ENCODE measurements at places on chromosomes 11 and 22.

- DNase-seq: peak; percentile 90
Measured at GRCh38 chr22:47337161-47337621, 574.7 kb downstream of the TBC1D22A start.

DNA sequence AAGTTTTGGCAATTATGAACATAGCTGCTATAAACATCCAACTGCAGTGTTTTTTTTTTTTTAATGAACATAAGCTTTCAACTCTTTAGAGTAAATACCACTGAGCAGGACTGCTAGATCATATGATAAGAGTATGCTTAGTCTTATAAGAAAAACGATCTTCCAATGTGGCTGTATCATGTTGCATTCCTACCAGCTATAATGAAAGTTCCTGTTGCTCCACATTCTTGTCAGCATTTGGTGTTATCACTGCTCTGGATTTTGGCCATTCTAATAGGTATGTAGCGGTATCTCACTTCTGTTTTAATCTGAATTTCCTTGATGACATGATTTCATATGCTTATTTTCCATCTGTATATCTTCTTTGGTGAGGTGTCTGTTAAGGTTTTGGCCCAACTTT lies 50.4 kb downstream of the PDGFD start:
- no peak for DNase-seq

GRCh38 chr11:9253086-9253485 lies 12.1 kb downstream of the DENND5A start:
- no peak for DNase-seq

GRCh38 chr11:19234231-19234817 lies 6.4 kb downstream of the E2F8 start:
- no peak for DNase-seq

- DNase-seq: no peak
Measured at GRCh38 chr22:49141761-49142160, 685.9 kb downstream of the BRD1 start.

- no peak for DNase-seq
Measured at GRCh38 chr11:65767406-65767805, 13.4 kb downstream of the AP5B1 start.

- no peak for DNase-seq
Measured at GRCh38 chr22:29148826-29149225, 56.9 kb upstream of the EMID1 start.

DNA sequence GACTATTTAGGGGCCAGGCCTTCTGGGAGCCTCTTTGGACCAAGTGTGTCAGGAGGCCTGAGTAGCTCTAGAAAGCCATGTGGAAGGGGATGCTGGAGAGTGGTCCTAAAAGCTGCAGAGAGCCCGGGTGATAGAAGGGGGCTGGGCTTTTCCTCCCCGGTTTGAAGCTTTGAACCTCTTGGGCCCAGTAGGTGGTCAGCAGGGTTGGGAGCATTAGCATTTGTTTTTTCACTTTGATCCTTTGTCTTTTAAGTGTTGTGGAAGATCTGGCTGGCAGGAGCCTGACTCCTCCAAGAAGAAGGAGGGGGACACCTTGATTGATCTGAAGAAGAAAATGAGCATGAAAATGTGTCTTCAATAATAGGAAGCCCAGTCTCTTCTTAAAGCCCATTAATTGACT lies 596.6 kb downstream of the INSC start:
- DNase-seq: no peak

DNA sequence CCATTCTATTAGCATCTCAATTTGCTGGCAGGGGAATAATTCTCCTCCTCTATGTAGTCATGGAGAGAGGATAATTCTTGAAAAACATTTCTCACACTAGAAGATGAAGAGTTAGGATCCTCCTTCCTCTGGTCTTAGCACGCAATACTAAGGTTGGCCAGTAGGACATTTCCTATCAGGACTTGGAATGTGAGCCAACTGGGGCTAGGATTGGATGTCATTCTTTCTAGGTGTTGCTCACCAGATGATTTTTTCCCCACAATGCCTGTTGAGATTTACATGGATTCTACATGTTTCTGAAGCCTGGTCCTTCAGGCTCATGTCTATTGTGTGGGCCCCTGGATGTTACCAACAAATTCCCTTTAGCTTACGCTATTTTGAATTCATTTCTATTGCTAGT lies 28.0 kb downstream of the SLN start:
- DNase-seq: no peak

- no peak for DNase-seq
Measured at GRCh38 chr11:46736615-46737014, 17.6 kb downstream of the F2 start.

DNA sequence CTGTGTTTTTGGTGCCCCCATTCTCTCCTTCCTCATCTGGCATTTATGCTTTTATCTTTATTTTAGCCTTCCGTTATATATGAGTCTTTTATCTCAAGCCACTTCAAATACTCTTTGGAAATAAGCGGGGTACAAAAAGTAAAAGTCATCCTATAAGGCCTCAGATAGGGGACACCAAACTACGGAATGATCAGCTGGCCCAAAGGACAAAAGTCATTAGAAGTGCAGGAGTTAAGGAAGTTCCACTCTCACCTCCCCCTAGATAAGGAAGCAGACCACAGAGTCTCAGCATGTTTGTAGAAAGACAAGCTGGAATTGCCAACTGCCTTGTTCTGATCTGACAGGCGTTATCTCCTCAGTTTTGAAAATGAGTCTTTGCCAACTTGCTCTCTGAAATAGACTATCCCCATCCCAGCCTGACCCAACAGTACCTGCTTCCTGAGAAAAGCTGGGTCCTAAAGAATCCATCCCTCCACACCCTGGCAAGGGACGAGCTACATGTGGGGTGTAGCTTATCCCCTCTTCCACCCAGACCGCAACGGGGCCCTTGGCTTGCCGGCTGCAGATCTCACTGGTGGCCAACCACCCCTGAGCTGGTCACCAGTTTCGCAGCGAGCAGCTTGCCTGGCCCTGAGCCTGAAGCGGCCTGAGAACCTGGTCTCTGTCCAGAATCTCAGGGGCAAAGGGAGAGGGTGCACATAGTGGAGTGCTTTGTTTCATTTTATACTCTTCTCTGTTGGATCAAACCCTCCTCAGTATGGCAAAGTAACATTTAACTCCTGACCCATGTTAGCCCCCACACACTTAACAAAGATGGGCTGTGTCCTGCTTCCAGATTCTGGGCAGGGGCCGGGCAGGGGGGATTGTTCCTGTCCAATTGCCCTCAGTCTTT lies 13.8 kb downstream of the FADS2 start:
- no peak for DNase-seq

DNA sequence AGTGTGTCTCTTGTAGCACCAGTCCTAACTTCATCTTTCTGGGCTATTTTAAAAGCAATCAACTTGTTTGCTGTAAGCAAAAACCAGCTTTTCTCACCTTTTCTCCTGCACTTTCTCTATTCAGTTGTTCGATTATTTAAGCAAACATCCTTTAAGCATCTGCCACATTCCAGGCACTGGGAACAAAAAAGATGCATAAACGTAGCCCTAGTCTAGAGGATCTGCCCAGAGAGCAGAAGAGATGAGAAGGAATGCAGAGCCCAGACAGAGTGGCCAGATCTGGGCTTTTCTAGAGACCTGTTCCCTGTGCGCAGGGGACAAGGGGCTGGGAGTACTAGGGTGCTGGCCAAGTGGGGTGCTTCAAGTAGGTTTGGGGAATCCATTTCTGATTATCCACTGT lies 8.4 kb downstream of the APLNR start:
- DNase-seq: no peak

DNA sequence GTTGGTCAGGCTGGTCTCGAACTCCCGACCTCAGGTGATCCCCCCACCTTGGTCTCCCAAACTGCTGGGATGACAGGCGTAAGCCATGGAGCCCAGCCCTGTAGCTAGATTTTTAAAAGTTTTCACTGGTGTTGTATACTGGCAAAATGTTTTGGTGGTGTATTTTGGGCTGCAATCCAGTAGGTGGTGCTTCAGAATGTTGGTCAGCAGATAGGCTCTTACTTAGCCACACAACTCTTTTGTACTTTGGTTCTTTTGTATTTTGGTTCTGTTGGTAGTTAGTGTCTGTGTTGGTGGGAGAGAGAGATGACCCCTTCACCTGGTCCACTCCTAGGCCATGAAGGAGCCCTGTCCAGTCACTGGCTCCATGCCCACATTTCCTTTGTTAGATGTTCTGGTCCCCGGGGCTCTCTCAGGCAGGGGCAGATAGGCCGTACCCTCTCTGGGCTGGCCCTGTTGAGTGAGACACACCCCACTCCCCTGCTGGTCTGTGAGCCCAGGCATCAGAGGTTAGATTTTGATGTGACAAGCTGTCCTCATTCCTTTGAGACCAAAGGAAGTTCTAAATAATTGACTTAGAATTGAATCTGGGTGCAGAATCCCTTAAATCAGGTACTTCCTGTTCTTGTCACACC lies 123.8 kb downstream of the DDX10 start:
- no peak for DNase-seq

DNA sequence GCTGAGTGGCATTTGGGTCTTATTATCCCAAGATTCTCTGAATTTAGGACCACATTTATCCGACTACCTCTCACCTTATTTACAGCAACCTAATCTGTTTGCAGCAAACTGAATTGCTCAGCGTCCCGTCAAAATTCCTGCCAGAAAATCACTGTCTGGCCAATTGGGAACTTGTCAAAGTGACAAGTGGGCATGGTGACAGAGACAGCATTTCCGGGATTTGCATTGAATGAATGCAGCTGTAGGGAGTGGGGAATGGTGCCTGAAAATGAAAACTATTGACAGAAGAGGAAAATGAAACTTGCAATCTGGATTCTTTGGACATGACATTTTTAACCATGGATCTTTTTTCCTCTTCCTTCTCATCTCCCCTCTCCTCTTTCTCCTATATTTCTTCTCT lies 113.8 kb downstream of the NELL1 start:
- DNase-seq: no peak

- DNase-seq: no peak
Measured at GRCh38 chr11:57213342-57214097, 23.5 kb downstream of the APLNR start.

All from SHP77 (cell line).